HCT116 (cell line): ENCODE measurements at places on chromosomes 4 and X.

- no peak for DNase-seq
- H3K4me3 ChIP-seq = no peak overlapping the region
These were observed 9.3 kb upstream of the CPE start for GRCh38 chr4:165369522-165369921.

- H3K27me3 ChIP-seq = no peaks in the 10 kb centered on the region
- H3K4me3 ChIP-seq = no peak overlapping the region
- peaks cover 11% of the 10 kb centered on the region; the same call in 1 of the 2 replicates for H3K4me1 ChIP-seq
- no peak for DNase-seq
- H3K27ac ChIP-seq = no peak overlapping the region
- no peaks in the 10 kb centered on the region for H3K36me3 ChIP-seq
These were observed 149.3 kb downstream of the SPRY1 start for GRCh38 chr4:123545667-123546572.

- H3K27ac ChIP-seq = no peak overlapping the region
- no peak for DNase-seq
- no peaks in the 10 kb centered on the region for H3K36me3 ChIP-seq
- H3K4me1 ChIP-seq = no peaks in the 10 kb centered on the region
These were observed 58.3 kb downstream of the ATP10D start for GRCh38 chr4:47543331-47543730.

DNA sequence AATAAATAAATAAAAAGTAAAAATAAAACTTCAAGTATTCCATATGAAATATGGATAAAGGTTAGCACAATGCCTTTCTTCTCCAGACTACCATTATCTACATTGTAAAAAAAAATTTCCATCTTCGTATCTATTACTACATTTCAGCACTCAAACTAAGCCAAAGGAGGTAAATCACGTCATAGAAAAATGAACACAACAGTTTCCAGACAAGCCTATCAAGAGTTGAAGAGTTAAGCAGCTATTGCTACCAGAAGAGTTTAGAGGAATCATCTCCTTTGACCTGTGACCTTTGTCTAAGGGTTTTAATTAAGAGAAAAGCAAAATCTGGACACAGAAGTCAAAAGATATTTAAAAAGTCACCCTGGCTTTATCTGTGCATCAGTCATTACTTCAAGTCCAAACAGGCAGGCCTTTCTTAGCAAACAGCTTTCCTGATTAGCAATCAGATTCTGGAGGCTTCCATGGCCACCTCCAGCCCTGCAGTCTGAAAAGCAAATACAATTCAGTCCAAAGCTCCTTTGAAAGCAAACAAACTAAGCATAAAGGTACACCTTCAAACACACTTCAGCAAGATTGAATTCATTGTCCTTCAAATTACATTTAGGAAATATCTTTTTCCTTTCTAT is 82.2 kb downstream of the APBB2 start:
- no peak for DNase-seq
- H3K36me3 ChIP-seq = no peaks in the 10 kb centered on the region
- peaks cover 54% of the 10 kb centered on the region for H3K4me1 ChIP-seq
- H3K27ac ChIP-seq = no peak overlapping the region
- no peak overlapping the region for H3K4me3 ChIP-seq
- H3K27me3 ChIP-seq = no peaks in the 10 kb centered on the region

DNA sequence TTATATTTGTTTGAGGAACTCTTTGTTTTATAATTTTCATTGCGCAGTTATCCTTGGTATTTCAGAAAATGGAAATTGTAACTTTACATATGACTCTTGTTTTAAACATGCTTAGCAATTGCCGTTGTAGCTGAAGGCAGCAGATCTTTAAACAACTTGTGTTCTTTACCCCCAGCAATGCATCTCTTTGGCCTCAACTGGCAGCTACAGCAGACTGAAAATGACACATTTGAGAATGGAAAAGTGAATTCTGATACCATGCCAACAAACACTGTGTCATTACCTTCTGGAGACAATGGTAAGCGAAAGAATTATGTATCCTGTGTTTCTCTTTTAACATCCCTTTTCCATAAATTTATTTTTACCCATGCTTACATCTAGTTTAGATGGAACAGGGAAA is 263.6 kb downstream of the DCTD start:
- H3K36me3 ChIP-seq = no peaks in the 10 kb centered on the region
- H3K27ac ChIP-seq = no peak overlapping the region
- no peak overlapping the region for H3K4me3 ChIP-seq
- no peak for DNase-seq
- peaks cover 27% of the 10 kb centered on the region for H3K27me3 ChIP-seq
- H3K4me1 ChIP-seq = no peaks in the 10 kb centered on the region
